Immature natural killer cell (primary cell): ENCODE measurements at places on chromosomes 5 and 9.

DNA sequence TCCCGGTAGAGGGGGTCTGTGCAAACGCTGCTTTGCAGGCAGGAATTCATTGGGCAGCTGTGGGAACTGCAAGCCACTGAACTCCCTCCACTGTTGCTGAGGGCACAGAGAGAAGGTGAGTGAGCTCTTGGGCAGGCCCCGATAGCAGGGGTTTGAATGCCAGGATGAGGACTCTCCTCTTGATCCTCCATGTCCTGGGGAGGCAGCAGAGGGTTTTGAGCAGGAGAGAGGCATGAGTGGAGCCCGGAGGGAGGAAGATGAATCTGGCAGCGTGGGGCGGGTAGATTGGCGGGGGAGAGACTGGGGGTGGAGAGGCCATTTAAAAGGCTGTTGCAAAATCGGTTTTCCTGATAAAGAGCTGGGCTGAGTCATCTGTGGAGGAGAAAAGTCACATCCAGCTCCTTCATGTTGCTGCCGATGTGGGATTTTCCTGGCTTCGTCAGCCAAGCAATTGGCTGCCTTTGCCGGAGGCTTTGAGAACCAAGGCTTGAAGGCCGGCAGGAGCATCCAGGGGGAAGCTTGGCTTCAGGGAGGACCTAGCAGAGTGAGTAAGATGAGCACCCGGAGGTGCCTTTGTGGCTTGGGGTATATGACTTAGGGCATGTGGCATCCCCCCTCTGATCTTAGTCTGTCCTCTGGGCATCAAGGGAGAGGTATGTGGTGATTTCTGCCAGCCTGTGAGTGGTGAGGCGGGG lies at the start of gene SYNPO:
TSS of gene SYNPO (plus strand) at position 350 of the 695 bp plus-strand sequence. CDS start 7,616 bp downstream, outside the sequence.
- no peak within 1 kb of the TSS for H3K4me3 ChIP-seq
- H3K27ac ChIP-seq = no peak within 1 kb of the TSS
- no peaks in the 10 kb centered on the region for H3K4me1 ChIP-seq
- no peak for DNase-seq
- no peaks in the 10 kb centered on the region for H3K36me3 ChIP-seq

DNA sequence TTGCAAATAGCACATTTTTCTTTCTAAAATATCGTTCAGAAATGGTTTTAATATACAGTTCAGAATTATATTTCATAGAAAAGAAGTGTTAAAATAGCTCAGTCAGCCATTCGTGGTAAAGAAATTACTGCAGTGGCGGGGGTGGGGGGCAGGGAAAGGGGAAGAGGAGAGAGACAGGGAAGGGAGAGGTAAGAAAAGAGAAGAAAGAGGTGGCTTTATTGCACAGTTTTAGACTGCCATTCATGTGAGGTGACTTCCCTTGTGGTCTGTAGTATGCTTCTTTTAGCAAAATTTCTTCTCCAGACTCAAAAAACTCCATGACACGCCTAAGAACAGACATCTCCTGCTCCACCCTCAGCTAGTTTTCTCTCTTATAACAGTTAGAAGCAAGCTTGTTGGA lies 259.6 kb downstream of the TRPM3 start:
- no peaks in the 10 kb centered on the region for H3K27me3 ChIP-seq
- H3K4me1 ChIP-seq = peaks cover 35% of the 10 kb centered on the region
- H3K36me3 ChIP-seq = no peaks in the 10 kb centered on the region
- H3K27ac ChIP-seq = no peak overlapping the region
- H3K4me3 ChIP-seq = no peak overlapping the region
- no peak for DNase-seq

GRCh38 chr9:135363596-135363995 lies 116.0 kb upstream of the PPP1R26 start:
- no peak overlapping the region for H3K27ac ChIP-seq
- no peak for DNase-seq
- H3K4me3 ChIP-seq = no peak overlapping the region
- H3K27me3 ChIP-seq = no peaks in the 10 kb centered on the region
- peaks cover 15% of the 10 kb centered on the region for H3K4me1 ChIP-seq
- no peaks in the 10 kb centered on the region for H3K36me3 ChIP-seq

- H3K27ac ChIP-seq = no peak overlapping the region
- H3K27me3 ChIP-seq = peaks cover 9% of the 10 kb centered on the region
- no peaks in the 10 kb centered on the region for H3K36me3 ChIP-seq
Observed at GRCh38 chr5:139758510-139759075, 37.0 kb upstream of the PSD2 start.

- DNase-seq = no peak
- no peaks in the 10 kb centered on the region for H3K36me3 ChIP-seq
- no peaks in the 10 kb centered on the region for H3K4me1 ChIP-seq
- H3K4me3 ChIP-seq = no peak overlapping the region
Observed at GRCh38 chr5:57503433-57503832, 20.8 kb upstream of the ACTBL2 start.

- no peaks in the 10 kb centered on the region for H3K36me3 ChIP-seq
- H3K27ac ChIP-seq = no peak overlapping the region
- no peak overlapping the region for H3K4me3 ChIP-seq
- no peak for DNase-seq
- no peaks in the 10 kb centered on the region for H3K27me3 ChIP-seq
Observed at GRCh38 chr5:12399868-12400267, 495.6 kb upstream of the CTNND2 start.

DNA sequence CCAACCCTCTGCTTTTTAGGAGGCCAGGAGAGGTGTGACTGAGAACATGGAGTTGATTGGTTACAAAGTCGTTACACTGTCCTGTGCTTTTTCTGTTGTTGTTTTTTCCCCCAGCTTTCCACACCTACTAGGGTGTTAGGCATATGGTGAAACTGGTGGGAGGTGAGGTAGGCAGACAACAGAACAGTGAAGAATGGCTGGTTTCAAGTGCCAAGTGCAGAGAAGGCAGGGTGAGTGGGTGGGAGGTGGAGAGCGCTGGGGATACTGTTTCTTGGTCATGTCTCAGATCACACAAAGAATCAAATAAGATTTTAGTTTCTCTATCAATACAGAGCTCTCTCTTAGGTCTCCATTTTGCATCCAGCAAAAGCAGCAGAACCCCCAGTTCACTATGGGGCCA lies 2.2 kb upstream of the SPTAN1 start:
- H3K27me3 ChIP-seq = peaks cover 15% of the 10 kb centered on the region
- peak overlapping the region; percentile 95 for H3K4me3 ChIP-seq
- no peaks in the 10 kb centered on the region for H3K36me3 ChIP-seq
- DNase-seq = peak; percentile 72
- H3K27ac ChIP-seq = peak overlapping the region; percentile 100
- peaks cover 30% of the 10 kb centered on the region for H3K4me1 ChIP-seq

- no peaks in the 10 kb centered on the region for H3K4me1 ChIP-seq
- H3K27me3 ChIP-seq = peaks cover 1% of the 10 kb centered on the region
- no peak for DNase-seq
- H3K4me3 ChIP-seq = no peak overlapping the region
Observed at GRCh38 chr9:89842267-89842768, 237.5 kb downstream of the GADD45G start.

- H3K4me1 ChIP-seq = no peaks in the 10 kb centered on the region
- H3K27ac ChIP-seq = no peak overlapping the region
- no peak for DNase-seq
- H3K36me3 ChIP-seq = no peaks in the 10 kb centered on the region
Observed at GRCh38 chr9:89865981-89866380, 261.2 kb downstream of the GADD45G start.

- H3K36me3 ChIP-seq = peaks cover 14% of the 10 kb centered on the region
- DNase-seq = no peak
- no peak overlapping the region for H3K27ac ChIP-seq
- no peaks in the 10 kb centered on the region for H3K27me3 ChIP-seq
- H3K4me1 ChIP-seq = peaks cover 8% of the 10 kb centered on the region
Observed at GRCh38 chr9:121304707-121305106, 36.7 kb downstream of the GSN start.
